ENCODE measurements at places on chromosomes 3 and 15.

- no peak for DNase-seq
Observed at GRCh38 chr3:186841620-186842019, 890 bp upstream of the ADIPOQ start.

GRCh38 chr3:58952128-58952917 is 97.5 kb downstream of the CFAP20DC start:
- DNase-seq, result no peak

- no peak for DNase-seq
Observed at GRCh38 chr15:47670365-47670764, 46.9 kb upstream of the SEMA6D start.

GRCh38 chr3:277873-278272 is 81.3 kb downstream of the CHL1 start:
- no peak for DNase-seq

GRCh38 chr3:110811050-110811449 is 260.6 kb upstream of the NECTIN3 start:
- no peak for DNase-seq

DNA sequence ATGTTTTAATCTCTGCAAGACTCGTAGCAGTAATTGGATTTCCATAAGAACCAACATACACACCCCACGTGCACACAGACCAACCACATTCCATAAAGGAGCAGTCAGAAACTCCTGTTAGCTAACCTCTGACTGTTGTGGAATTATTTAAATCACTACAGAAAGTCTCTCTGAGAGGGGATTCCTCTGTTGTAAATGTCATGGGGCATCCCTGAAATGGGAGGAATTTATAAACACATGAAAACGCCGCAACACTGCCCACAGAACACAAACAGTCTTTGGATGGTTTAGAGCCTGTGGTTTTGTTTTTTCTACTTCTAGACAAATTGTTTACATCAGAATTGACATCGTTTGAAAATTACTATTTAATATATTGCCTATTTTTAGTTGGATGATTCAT is 740.1 kb upstream of the GRM7 start:
- no peak for DNase-seq

DNA sequence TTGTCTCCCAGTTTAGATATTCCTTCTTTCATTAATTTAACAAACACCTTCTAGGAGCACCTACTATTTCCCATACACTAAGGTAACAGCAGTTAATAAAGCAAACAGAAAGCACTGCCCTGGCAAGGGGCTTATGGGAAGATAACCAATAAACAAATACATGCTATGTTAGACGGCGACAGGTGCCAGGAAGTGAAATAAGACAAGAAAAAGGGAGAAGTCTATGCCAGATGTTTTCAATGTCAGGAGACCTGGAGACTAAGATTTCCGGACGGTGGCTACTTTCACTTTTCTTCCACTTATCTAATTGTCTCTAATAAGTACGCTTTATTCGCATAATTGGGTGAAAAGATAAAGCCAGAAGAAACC is 32.5 kb upstream of the ZNF445 start:
- DNase-seq, result no peak

DNA sequence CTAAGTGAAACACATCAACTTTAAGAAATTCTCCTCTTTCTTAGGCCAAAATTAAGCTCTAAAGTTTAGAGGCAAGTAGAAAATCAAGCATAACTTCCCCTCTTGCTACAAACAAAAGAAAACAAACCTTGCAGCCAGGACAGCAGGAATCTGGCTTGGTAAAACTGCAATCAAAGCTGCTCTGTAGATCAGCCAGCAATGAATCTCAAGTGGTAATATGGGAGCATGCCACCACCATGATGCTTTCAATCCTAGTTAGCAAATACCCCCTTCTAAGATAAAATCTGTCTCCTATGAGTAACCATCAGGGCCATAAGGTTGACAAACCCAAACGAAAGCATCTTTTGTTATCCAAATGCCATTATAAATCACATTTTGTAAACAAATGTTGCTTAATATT is 208.3 kb upstream of the PLSCR5 start:
- no peak for DNase-seq

GRCh38 chr15:77186594-77187011 is 115.7 kb upstream of the TSPAN3 start:
- no peak for DNase-seq

DNA sequence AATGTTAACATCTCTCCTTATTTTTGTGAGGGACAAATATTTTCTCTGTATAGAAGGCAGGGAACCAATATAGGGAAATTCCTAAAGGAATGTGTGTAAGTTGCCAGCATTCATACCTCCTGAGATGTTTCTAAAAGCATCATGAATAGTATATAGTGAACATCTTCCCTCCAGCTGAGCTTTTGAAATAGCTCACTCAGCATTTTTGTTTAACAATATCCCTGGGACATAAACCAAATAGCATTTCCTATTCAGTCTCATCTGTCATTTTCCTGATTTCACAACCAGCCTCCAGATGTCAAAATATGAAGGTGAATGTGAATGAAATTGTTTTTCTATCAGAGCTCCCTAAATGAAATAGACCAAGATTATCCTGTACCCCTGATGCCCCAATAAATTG is 137.2 kb downstream of the PPM1L start:
- no peak for DNase-seq

DNA sequence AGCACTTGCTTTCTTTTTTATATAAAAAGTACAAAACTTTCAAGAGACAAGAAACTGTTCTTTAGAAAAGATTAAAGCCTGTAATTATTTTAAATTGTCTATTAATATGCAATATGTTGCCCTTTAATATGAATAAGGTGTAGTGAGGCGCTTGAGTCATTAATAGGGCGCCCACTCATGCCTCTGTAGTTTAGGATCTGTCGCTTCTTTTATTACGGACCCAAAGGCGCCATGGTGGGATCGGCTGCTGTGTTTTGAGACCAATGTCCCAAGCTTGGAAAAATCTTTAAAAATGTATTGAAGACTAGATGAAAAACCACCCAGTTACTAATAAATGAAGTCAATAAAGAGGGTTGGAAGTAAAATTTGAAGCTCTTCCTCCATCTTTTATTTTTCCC is 259.5 kb upstream of the MEIS2 start:
- no peak for DNase-seq

Measured in dorsolateral prefrontal cortex (tissue), 122 donors.